Right cardiac atrium (tissue), 5 donors: ENCODE measurements at places on chromosomes 12 and 14. TPM values are rescaled to one million over a fixed set of nuclear protein-coding genes. Genes with fewer than 3 reads are reported as not detected.

Gene WSCD2
- 0.51 TPM for total RNA-seq

Gene GARIN6
- not detected for total RNA-seq

Gene OASL
- 0.32 TPM for total RNA-seq

Gene LHX5
- total RNA-seq: not detected

Gene PTHLH
- 2.2 TPM for total RNA-seq

Gene TAS2R43
- not detected for total RNA-seq

Gene MMP17
- total RNA-seq: 0.89 TPM

Gene TNFAIP2
- total RNA-seq: 48.6 TPM

Gene HRK
- not detected for total RNA-seq

GRCh38 chr14:21988413-21988812 is 314.8 kb upstream of the OR4E1 start:
- no peak for DNase-seq

DNA sequence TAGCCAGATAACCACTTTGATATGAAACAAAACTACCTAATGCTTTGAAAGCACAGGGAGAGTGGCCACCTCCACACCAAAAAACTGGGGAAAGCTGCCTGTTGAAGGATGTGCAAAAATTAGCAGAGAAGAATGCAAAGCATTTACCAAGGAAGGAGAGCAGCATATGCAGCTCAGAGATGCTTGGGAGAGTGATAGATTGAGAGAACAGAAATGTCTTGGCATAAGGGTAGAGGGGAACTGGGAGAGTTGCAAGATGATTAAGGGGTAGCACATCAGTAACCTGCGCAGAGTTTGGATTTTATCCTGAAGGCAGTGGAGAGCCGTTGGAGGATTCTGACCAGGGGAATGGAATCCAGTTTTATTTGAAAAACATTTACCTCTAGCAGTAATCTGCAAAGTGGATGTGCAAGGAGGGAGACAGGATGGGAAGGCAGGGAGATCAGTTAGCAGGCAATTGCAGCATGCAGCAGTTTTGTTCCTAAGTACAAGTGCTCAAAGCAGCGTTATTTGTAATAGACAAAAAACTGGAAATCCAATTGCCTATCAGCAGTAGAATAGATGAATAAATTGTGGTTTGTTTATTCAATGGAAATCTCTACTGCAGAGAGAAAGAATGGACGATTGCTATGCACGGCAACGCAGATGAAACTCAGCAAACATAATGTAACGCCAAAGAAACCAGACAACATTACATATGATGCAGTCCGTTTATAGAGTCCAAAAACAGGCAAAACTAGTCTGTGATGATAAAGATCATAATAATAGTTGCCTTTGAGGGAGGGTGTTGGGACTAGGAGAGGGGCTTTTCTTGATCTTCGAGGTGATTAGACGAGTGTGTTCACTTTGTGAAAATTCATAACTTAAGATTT is 81.5 kb downstream of the BHLHE41 start:
- no peak for DNase-seq

GRCh38 chr14:77141214-77142004 is at the start of gene ZDHHC22:
Gene ZDHHC22, minus strand, starts transcription at chr14:77141791. Its CDS starts 2,053 bp downstream, at chr14:77139738.
- no peak for DNase-seq

DNA sequence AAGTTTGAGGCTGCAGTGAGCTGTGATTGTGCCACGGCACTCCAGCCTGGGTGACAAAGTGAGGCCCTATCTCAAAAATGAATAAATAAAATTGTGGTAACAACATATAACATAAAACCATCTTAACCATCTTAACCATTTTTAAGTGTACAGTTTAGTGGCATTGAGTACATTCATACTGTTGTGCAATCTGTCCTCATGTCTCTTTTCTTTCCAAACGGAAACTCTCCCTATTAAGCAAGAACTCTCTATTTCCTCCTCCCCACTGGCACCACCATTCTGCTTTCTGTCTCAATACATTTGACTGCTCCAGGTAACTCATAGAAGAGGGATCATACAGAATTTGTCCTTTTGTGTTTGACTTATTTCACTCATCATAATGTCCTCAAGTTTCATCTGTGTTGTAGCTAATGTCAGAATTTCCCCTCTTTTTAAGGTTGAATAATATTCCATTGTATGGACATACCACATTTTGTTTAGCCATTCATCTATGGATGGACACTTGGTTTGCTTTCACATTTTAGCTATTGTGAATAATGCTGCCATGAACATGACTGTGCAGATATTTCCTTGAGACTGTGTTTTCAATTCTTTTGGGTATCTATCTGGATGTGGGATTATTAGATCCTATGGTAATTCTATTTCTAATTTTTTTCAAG is 4.4 kb upstream of the MARK3 start:
- no peak for DNase-seq

DNA sequence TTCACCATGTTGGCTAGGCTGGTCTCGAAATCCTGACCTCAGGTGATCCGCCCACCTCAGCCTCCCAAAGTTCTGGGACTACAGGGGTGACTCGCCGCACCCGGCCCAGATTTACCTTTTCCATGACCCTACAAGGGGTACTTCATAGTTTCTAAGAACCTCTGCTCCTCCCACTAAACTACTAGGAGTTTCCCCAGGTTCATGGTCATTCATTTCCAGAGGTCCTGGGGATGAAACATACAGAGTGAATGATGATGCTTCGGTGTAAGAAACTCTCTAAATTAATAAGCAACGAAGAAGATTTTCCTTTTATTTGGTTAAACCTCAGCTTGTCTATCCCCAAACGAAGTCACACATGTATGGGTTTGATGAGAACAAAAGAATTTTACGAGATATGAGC is 56.9 kb downstream of the AMN start:
- DNase-seq: no peak

DNA sequence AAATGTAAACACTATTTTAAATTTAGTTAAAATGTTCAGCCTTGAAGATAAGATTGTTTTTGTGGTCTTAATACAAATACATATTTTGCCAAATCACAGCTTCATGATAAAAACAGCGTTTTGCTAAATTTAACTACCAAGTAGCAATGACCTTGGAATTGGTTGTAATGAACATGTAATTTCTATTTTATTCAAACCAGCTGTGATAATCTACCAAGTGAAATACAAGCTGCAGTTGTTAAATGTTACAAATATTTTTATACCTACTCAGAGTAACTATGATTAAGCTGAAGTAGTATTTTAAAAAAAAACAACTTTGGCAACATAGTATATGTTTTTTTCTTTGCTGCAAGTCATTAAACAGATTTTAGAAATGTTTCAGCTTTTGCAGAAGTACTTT is 96.2 kb downstream of the CPSF2 start:
- no peak for DNase-seq

GRCh38 chr12:28346567-28346966 is 156.3 kb downstream of the CCDC91 start:
- no peak for DNase-seq

DNA sequence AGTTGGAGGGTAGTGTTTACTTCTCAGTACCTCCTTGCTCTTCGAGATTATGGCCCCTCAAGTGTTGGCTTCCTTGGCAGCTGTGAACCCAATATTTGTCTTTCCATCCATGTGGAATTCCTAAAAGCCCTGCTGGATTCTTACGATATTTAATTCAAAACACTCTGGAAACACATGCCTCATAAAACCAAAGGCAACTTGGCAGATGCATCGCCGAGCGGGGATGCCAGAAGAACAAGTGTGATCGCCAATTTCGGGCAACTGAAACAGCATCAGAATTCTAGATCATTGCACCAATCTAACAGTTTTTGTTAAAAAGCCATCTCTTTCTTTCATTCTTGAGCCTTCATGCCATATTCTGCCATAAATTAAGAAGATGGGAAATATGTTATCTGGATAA is 934.4 kb downstream of the AACS start:
- no peak for DNase-seq

GRCh38 chr12:71295953-71296352 is 138.2 kb upstream of the TSPAN8 start:
- DNase-seq: no peak

DNA sequence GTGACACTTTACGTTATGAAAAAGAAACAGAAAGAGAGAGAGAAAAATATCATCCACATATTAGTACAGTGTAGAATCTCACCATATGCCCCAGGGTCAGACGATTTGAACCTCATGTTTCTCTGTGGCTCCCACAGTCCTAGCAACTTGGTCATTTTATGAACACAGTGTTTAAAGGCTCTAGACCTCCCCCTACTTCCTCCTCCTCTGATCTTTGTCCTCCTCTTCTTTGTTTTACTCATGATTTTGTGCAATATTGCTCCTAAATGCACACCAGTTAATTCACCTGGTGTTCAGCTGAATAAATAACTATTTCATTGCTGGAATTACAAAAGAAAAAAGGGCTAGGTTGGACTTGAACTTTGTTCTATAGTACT is 18.2 kb downstream of the GLT1D1 start:
- DNase-seq: no peak

GRCh38 chr12:14695715-14696141 is 671 bp downstream of the GUCY2C start:
- no peak for DNase-seq

DNA sequence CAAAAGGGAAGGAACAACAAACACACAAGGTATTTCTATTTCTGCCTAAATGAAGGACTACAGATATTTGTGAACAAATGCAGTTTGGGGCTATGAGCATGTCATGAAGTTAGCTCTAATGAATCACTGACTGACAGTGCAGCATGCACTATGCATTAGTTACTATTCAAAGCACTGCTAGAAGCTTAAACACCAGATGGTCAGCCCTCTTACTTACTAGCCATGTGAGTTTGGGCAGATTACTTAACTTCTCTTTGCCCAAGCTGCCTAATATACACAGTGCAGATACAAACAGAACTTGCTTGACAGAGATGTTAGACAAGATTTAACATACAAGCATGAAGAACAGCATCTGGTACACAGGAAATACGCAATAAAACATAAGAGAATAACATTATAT is 96.0 kb downstream of the ATXN2 start:
- no peak for DNase-seq

DNA sequence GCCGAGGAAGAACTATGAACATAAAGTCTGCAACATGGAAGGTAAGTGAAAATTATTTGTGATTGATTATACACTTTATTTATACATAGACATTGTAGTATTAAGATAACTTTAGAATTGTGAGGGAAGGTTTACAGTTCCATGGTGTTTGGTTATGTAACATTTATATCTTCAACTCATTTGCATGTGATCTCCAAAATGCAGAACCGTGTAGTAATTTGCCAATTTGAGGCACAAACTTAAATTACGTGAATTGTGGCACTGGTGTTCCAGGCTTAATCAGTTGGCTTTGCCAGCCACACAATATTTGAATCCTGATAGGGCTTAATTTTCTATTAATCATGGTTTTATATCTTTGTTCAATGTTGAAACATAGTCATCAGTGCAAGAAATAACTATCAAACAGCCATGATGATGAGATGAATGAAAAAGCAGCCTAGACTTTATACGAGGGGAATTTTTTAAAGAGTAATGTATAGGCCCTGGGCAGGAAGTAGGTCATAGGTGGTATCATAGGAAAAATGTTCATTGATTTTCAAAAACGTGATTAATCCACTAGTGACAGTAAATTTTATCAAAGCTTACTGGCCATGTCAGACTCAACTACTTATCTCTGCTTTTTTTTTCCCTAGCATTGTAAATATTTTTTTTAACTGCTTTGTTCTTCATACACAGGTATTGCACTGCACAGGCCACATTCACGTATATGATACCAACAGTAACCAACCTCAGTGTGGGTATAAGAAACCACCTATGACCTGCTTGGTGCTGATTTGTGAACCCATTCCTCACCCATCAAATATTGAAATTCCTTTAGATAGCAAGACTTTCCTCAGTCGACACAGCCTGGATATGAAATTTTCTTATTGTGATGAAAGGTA is 31.7 kb downstream of the HIF1A start:
- DNase-seq: no peak

GRCh38 chr12:105820429-105821125 is 318.2 kb downstream of the NUAK1 start:
- DNase-seq: peak; percentile 51

GRCh38 chr14:69997849-69998248 is 118.6 kb downstream of the SMOC1 start:
- DNase-seq: no peak

DNA sequence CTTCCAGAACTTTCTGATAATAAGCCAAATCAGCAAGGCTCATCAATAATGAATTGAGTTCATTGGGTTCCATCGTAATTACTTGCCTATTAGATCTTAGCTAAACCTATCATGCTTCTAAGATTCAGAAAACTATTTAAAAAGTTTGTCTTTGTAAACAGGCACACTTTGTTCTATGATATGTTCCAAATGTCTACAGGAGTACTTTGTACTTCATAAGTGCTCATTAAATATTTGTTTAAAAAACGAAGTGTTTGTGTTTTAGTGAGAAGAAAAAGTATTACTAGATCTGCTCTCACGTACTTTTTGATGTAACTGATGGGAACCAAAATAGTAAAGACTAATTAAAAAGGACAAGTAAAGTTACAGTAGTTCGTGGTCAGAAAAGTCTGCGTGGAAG is 172.8 kb upstream of the FLRT2 start:
- DNase-seq: no peak

- DNase-seq: no peak
These were observed 700.6 kb downstream of the DIO2 start for GRCh38 chr14:79510659-79511058.

- DNase-seq: no peak
These were observed 55.4 kb upstream of the DDX11 start for GRCh38 chr12:31018106-31018789.

DNA sequence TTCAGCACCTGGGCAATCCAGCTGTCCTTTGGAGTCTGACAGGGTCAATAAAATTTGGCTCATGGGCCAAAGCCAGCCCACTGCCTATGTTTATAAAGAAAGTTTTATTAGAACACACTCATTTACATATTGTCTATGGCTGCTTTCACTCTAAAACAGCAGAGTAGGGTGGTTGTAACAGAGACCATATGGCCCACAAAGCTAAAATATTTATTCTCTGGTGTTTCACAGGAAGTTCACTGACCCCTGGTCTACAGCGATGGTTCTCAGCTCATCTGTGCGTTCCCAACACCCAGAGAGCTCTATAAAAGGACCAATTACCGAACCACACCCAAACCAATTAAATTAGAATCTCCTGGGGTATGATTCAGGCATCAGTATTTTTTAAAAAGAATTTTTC is 37.7 kb upstream of the RTRAF start:
- DNase-seq: no peak

DNA sequence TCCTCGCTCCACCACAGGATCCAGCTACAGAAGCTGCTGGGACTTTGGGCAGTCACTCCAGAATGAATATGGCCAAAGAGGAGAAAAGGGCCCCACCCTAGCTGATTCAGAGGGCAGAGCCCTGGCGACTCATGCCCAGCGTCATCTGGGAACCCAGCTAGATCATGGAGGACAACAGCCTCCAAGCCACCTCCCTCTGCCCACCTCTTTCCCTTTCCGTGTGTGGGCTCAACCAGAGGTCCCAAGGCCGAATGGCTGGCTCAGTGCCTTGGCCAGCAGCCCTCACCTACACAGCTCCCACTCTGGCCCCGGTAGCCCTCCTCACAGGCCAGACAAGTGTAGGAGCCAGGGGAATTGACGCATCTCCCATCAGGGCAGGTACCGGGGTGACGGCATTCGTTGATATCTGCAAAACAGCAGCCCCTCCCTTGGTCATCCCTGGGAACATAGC is 17.4 kb downstream of the ISCA2 start:
- no peak for DNase-seq
